Thoracic aorta (tissue), 2 donors: ENCODE measurements at places on chromosomes 12 and 14. TPM values are rescaled to one million over a fixed set of nuclear protein-coding genes. Genes with fewer than 3 reads are reported as not detected.

RNF31 gene
- total RNA-seq: 60.4 TPM

HCAR1 gene
- not detected for total RNA-seq

CCT2 gene
- 82.4 TPM for total RNA-seq

CDC42BPB gene
- 133 TPM for total RNA-seq

NANOG gene
- total RNA-seq: 0.35 TPM

DDN gene
- 0.14 TPM for total RNA-seq

SLC17A8 gene
- total RNA-seq: not detected

FBRSL1 gene
- total RNA-seq: 22.5 TPM

CD27 gene
- total RNA-seq: 4.7 TPM

SARNP gene
- total RNA-seq: 39.1 TPM

CRACR2A gene
- total RNA-seq: 2.7 TPM

TMEM132D gene
- not detected for total RNA-seq

GRCh38 chr12:49636979-49637755 is 13.8 kb downstream of the PRPF40B start:
- H3K36me3 ChIP-seq: peaks cover 55% of the 10 kb centered on the region
- no peak overlapping the region for H3K4me3 ChIP-seq
- no peak for DNase-seq
- no peak overlapping the region for H3K27ac ChIP-seq

- no peak overlapping the region for H3K27ac ChIP-seq
- no peaks in the 10 kb centered on the region for H3K27me3 ChIP-seq
- peaks cover 29% of the 10 kb centered on the region for H3K4me1 ChIP-seq
- H3K4me3 ChIP-seq: no peak overlapping the region
- no peaks in the 10 kb centered on the region for H3K36me3 ChIP-seq
- DNase-seq: no peak
Observed at GRCh38 chr12:110640275-110641025, 26.5 kb downstream of the TCTN1 start.

DNA sequence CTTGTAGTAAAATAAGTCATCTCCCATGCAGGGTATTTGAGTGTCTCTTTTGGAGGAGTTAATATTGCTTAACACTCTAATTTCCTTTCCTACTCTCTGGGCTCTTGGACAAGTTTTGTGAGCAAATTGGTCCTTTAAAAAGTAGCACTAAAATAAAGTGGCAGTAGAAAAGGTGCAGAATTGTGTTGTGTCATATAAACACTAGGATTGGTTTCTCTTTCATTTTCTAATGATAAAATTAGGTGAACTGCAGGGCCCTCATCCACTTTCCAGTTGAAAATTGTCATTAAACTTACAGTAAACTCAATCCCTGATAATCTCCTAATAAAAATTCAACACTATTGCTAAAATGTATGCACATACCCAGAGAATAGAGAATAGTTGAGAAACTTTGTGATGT is 42.6 kb upstream of the REP15 start:
- no peak for DNase-seq
- H3K27me3 ChIP-seq: no peaks in the 10 kb centered on the region
- H3K36me3 ChIP-seq: peaks cover 7% of the 10 kb centered on the region
- peak overlapping the region; percentile 30 for H3K27ac ChIP-seq
- H3K4me1 ChIP-seq: peaks cover 10% of the 10 kb centered on the region

DNA sequence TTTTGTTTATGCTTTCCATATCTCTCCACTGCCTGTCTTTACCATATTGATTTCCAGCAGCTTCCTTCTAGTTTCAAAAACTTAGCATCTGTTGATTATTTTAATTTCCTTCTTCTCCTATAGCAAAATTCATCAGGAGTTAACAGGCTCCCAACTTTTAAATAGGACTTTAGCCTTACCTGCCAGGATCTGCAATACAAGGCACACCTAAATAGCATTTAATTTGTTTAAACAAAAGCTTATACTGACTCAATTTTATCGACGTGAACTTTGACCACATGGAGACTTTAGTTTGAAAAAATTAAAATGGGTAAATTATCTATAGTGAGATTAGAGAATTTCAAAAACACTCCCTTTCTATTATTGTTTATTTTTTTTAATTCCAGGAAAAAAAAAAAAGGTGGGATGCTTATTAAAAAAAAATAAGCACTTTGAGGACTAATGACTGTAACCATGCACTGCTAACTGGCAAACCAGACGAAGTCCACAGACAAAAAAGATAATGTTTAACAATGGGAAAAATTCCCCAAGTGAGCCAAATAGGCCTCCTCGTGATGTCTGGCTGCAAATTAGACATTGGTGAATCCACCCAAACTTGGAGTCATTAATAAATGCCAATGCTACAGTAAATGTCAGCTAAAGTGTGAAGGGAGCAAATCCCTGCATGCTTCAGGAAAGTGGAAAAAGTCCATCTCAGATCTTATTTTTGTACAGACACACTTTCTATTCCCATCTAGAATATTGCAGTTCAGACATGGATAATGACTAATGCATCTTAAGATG is 40.7 kb downstream of the RMST start:
- no peaks in the 10 kb centered on the region for H3K27me3 ChIP-seq
- DNase-seq: no peak
- no peak overlapping the region for H3K27ac ChIP-seq
- no peak overlapping the region for H3K4me3 ChIP-seq
- H3K4me1 ChIP-seq: no peaks in the 10 kb centered on the region

DNA sequence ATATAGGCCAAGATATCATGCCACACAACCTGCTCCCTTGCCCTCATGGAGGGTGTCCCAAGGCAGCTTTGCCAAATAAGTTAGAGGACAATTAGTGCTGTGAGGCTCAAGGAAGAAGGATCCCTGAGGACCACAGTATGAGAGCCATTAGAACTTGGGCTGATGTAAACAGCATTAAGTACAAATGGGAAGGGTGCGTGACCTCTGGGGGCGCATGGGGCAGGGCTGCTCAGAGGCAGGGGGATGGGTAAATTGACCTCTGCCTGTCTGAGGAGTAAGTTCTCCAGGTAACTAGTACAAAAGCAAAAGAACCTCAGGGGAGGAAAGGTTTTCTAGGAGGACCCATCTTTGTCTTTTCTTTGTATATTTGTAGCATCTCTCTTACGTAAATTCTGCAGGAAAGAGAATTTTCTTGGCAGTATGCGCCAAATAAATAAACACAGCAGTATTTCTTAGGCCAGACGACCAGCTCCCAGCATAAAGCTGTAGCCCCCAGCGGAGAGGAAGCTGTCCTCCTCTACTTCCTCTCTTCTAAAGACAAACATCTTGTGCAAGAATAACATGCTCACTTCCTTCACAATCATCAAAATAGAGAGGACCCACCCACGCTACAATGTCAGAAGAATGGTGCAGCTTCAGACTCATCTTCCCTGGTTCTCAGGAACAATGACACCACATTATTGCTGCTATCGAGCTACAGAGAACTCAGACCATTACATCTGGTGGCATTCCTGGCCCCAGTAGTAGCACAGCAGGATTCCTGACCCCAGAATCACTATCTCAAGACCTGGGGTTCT is 16.4 kb upstream of the VWF start:
- H3K4me3 ChIP-seq: no peak overlapping the region
- H3K4me1 ChIP-seq: no peaks in the 10 kb centered on the region
- no peaks in the 10 kb centered on the region for H3K36me3 ChIP-seq

- H3K4me3 ChIP-seq: no peak overlapping the region
- DNase-seq: peak; percentile 28
- no peaks in the 10 kb centered on the region for H3K36me3 ChIP-seq
Observed at GRCh38 chr14:32417956-32418552, 89.0 kb downstream of the AKAP6 start.

GRCh38 chr14:36097356-36097755 is 79.2 kb downstream of the PTCSC3 start:
- no peak overlapping the region for H3K27ac ChIP-seq
- no peak for DNase-seq

- no peaks in the 10 kb centered on the region for H3K27me3 ChIP-seq
- H3K36me3 ChIP-seq: no peaks in the 10 kb centered on the region
- H3K4me1 ChIP-seq: no peaks in the 10 kb centered on the region
- no peak for DNase-seq
- H3K27ac ChIP-seq: no peak overlapping the region
Observed at GRCh38 chr12:89622115-89622514, 86.5 kb downstream of the ATP2B1 start.

DNA sequence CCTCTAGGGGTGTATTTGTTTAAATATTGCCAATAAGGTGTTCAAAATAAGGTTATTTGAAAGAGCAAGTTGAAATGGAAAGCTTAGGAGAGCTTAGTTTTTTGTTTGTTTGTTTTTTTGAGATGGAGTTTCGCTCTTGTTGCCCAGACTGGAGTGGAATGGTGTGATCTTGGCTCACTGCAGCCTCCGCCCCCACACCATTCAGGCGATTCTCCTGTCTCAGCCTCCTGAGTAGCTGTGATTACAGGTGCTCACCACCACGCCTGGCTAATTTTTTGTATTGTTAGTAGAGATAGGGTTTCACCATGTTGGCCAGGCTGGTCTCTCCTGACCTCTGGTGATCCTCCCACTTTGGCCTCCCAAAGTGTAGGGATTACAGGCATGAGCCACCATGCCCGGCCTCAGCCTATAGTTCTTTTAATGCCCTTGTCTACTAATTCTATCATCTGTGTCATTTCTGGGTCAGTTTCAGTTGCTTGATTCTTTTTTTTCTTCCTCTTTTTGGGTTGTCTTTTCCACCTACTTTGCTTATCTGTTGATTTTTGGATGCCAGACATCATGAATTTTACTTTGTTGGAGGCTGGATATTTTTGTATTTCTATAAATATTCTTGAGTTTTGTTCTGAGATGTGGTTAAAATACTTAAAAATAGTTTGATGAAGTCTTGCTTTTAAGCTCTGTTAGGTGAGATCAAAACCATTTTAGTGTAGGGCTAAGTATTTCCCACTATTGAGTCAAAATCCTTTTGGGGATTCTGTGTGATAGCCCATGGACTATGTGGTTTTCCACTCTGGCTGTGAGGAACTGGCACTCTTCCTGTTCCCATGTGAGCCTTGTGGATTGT is 18.7 kb downstream of the RCOR1 start:
- H3K4me1 ChIP-seq: no peaks in the 10 kb centered on the region
- no peaks in the 10 kb centered on the region for H3K36me3 ChIP-seq
- H3K4me3 ChIP-seq: no peak overlapping the region
- no peak overlapping the region for H3K27ac ChIP-seq

GRCh38 chr14:99757331-99758070 is 35.7 kb upstream of the EML1 start:
- H3K27me3 ChIP-seq: no peaks in the 10 kb centered on the region
- DNase-seq: no peak
- no peak overlapping the region for H3K4me3 ChIP-seq
- no peaks in the 10 kb centered on the region for H3K36me3 ChIP-seq

DNA sequence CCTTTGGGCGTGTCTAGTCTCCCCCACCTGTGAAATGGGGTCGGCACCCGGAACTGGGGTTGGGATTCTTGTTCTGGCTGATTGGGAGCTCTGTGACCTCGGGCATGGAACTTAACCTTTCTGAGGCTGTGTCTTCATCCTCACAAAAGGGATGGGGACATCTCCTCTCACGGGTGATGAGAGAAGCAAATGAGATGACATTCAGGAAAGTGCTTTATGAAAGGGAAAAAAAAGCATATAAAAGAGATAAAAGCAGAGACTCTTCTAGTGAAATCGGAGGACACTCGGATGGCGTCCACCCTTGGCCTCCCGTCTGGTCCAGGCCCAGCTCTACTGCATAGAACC is 98.9 kb downstream of the LRRC74A start:
- H3K27ac ChIP-seq: no peak overlapping the region
- peaks cover 26% of the 10 kb centered on the region for H3K4me1 ChIP-seq
- no peak for DNase-seq

- no peaks in the 10 kb centered on the region for H3K36me3 ChIP-seq
- no peak for DNase-seq
- no peaks in the 10 kb centered on the region for H3K27me3 ChIP-seq
- H3K4me1 ChIP-seq: no peaks in the 10 kb centered on the region
Observed at GRCh38 chr14:104486222-104486923, 93.2 kb upstream of the C14orf180 start.

GRCh38 chr12:100564090-100564489 is 9.4 kb upstream of the GAS2L3 start:
- no peak overlapping the region for H3K4me3 ChIP-seq
- H3K27me3 ChIP-seq: no peaks in the 10 kb centered on the region
- H3K4me1 ChIP-seq: no peaks in the 10 kb centered on the region
- no peak for DNase-seq
- no peak overlapping the region for H3K27ac ChIP-seq

DNA sequence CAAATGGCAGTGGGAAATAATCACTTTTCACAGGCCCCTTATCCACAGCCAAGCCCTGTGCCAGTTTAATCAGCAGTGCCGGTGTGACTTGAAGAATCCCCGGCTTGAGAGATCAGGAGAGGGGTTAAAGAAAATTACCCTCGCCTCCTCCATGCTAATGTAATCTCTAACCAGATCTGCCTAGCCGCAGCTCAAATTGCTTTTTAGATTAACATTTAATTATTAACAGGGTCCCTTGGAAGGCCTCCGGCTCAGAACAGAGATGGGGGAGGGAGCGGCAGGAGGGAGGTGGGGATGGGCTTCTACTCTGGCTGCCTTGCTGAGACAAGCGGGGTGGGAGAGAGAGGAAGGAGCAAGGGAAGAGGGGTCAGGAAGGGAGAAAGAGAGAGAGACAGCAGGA is 24.0 kb downstream of the FAM222A start:
- DNase-seq: no peak
- peaks cover 4% of the 10 kb centered on the region for H3K27me3 ChIP-seq
- no peaks in the 10 kb centered on the region for H3K36me3 ChIP-seq
- H3K4me3 ChIP-seq: no peak overlapping the region
- H3K4me1 ChIP-seq: no peaks in the 10 kb centered on the region

DNA sequence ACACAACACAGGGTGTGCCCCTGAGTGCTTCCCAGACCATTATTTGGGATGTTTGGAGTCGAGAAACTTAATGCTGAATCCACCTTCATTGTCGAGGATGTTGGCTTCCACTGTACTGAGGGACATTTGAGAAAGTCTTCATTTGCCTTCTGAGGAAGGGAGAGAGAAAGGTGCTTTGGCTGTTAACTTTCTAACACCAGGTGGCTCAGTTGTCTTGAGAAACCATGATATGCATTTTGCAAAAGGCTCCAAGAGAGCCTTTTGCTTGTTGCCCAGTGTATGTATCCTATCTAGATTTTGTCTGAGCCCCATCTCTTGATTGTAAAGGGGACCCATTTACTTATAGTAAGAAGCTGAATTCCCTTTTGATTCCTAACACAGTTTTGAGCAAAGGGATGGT is 28.6 kb upstream of the NRXN3 start:
- no peaks in the 10 kb centered on the region for H3K27me3 ChIP-seq
- DNase-seq: no peak
- no peaks in the 10 kb centered on the region for H3K4me1 ChIP-seq

DNA sequence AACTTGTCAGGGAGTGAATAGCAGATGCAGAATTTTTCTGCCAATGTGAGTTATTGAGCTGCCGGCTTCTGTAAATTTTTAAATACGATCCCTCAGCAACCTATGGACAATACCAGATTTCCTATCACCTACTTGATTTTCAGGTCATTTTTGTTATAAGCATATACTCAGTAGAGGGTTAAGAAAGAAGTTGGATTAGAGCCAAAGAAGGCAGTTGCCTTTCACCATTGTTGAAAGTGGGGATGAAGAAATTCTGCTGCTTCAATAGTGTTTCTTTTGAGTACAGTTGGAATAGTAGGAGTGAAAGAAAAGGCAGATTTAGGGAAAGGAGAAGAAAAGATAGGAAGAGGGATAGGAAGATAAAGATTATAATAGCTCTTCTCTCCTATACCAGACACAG is 197.1 kb downstream of the ATP23 start:
- H3K27ac ChIP-seq: no peak overlapping the region
- no peaks in the 10 kb centered on the region for H3K27me3 ChIP-seq
- H3K4me1 ChIP-seq: no peaks in the 10 kb centered on the region
